Epithelial cell of proximal tubule (primary cell): ENCODE measurements at places on chromosomes 2 and 18. TPM values are rescaled to one million over a fixed set of nuclear protein-coding genes. Genes with fewer than 3 reads are reported as not detected.

PAX8 gene
- 109 and 127 TPM in 2 replicates for total RNA-seq

SCN9A gene
- total RNA-seq, result 0.87 and 2.1 TPM in 2 replicates

SERPINB12 gene
- total RNA-seq, result not detected in 2 replicates

CHRNA1 gene
- total RNA-seq, result not detected in 2 replicates

ORC4 gene
- total RNA-seq, result 39.0 and 39.8 TPM in 2 replicates

CD226 gene
- 0.12 and 1.9 TPM in 2 replicates for total RNA-seq

TMEM198 gene
- total RNA-seq, result 1.6 and 1.7 TPM in 2 replicates

DAPL1 gene
- not detected in 2 replicates for total RNA-seq

PAX3 gene
- total RNA-seq, result not detected in 2 replicates

CNTNAP5 gene
- not detected in 2 replicates for total RNA-seq

- DNase-seq, result no peak
These were observed 100.6 kb downstream of the MYO1B start for GRCh38 chr2:191345788-191346187.

- DNase-seq, result no peak
These were observed 65.9 kb downstream of the C1D start for GRCh38 chr2:67996772-67997527.

GRCh38 chr18:11500153-11501122 is 109.0 kb upstream of the SLC35G4 start:
- peak; percentile 91 for DNase-seq

GRCh38 chr2:2542316-2542715 is 211.2 kb upstream of the MYT1L start:
- DNase-seq, result no peak

DNA sequence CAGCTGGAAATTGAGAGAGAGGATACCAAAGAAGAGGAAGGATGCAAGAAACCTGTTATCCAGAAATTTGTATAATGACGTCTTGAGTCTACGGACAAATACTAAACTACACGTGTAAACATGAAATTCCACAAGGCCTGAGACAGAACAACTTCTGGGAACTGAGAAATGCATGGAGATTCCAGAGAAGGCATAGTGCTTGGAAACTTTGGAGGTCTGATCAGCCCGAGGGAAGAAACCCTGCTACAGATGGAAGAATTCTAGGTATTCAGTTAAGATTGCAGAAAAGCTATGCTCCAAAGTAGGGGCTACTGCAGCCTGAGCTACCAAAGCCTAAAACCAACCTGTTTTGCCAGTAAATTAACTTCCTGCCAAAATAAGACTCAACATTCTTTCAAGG is 120.4 kb downstream of the PDCL3 start:
- no peak for DNase-seq

- no peak for DNase-seq
These were observed 186.6 kb downstream of the MTX2 start for GRCh38 chr2:176455816-176456291.

DNA sequence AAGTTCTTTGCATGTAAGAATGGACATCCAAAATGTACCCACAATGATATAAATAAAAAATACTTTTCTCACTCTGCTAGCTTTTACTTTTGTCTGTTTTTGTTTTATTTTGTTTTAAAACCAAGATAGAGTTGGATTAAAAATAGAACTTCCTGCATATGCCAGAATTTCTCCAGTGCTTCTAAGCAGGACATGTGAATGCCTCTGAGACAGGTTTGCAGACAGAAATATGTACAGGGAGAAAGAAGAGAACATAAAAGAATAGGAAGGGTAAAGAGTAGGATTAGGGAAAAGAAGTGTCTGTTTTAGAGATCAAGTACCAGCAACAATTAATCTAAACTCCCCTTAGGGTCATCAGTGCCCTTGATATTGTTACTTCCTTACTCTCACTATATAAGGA is 114.4 kb downstream of the BMPR2 start:
- no peak for DNase-seq

DNA sequence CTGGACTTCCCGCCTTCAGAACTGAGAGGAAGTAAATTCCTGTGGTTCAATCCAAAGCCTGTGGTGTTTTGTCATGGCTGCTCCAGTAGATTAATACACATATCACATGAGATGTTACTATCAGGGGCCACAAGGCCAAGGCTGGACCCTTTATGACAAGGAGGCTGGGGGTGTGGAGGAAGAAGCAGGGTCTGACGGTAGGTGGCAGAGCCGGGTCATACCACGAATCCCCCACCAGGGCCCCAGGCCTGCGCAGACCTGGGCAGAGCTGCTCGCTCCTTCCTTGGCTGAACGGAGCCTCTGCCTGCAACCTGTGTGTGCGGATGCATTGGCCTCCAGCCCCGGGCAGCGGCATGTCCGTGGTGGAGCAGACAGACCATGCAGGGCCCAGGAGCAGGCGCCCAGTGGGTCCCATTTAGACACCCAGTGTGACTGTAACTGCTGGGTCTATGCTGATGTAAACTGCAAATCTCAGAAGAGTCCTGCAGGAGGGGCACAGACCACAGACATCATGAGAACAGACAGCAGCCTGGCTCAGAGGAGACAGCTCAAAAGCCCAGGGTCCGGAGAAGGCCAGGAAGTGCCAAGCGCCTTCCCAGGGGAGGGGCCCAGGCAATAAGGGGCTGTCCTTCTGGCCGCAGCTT is 155.2 kb downstream of the PXDN start:
- DNase-seq, result no peak

DNA sequence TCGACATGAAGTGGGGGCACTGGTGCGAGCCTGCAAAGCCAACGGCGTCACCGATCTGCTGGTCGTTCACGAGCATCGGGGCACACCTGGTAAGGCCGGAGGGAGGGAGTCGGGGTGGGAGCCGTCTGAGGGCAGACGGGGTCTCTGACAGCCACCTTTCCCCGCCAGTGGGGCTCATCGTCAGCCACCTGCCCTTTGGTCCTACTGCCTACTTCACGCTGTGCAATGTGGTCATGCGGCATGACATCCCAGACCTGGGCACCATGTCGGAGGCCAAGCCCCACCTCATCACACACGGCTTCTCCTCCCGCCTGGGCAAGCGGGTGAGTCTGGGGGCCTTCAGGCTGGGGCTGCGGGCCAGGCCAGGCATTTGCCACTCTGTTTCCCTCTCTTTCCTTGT is 2.9 kb downstream of the IMP4 start:
- DNase-seq, result no peak

DNA sequence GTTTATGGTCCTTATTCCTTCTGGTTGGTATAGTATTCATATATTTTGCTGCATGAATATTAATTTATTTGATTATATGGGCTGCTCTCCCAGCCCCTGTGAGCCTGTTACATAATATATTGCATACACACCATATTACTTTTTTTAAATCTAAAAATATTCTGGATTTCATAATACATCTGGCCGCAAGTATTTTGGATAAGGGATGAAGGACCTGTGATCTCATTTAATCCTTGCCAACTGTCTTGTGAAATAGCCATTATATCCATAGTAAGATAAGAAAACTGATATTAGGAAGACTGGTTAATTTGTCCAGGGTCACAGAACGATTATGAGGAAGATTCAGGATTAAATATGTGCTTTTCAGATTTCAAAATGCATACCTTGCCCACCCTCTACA is 433.6 kb downstream of the LPIN1 start:
- no peak for DNase-seq

DNA sequence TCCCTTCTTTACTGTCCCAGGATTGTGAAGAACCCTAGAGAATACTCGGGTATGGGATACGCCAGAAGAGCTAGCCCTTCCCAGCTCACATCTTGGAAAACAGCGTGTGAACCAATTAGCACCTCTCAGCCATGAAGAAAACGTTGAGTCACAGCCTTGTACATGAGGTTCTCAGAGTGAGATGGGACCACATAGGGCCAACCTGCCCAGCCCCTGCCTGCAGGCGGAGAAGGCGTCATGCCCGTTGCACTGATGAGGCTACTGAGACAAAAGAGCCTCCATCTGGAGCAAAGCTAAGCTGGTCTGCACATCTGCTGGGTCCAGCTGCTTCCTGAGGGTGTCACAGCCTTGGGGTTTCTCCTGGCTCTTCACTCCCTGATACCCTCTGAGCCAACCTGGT is 92.2 kb downstream of the LBH start:
- no peak for DNase-seq

DNA sequence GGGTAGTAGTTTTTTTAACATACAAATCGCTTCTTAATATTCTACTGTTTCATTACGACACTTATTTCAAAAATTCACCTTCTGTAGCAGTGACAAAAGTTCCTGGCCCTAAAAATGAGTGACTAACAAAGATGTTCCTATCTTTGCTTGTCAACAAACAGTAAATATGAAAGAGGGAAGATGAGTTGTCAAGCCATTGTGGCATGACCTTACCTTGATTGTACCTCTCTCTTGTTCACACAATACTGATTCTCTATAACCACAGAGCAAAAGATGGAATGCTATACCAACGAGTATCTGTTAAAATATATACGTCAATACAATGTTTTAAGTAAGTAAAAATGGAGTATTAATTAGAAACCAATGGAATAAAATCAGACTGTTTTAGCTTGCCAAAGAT is 14.7 kb upstream of the GCG start:
- DNase-seq, result no peak

DNA sequence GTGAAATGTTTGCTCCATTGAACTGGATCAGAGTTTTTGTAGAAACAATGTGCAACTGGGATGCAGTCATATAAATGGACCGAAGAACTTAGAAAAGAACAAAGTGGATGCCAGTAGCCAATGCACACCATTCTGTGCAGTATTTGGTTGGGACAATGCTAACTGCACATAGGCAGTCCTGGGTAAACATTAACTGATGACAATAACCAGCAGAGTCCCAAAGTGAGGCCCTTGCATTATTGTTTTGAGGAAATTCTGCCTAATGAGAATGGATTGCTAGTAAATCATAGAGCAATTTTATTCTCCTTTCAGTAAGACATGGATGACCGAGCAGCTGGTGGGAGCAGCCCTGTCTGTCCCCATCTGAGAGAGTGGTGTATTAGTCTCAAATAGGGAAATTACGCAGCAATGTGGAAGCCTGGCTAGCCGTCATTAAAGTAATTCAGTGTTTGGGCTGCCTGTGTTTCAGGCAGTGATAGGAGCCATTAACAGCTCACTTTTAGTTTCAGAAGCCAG is 94.9 kb downstream of the KCTD1 start:
- DNase-seq, result peak; percentile 97

GRCh38 chr18:74493689-74494088 is 2.5 kb upstream of the CNDP2 start:
- DNase-seq, result no peak

DNA sequence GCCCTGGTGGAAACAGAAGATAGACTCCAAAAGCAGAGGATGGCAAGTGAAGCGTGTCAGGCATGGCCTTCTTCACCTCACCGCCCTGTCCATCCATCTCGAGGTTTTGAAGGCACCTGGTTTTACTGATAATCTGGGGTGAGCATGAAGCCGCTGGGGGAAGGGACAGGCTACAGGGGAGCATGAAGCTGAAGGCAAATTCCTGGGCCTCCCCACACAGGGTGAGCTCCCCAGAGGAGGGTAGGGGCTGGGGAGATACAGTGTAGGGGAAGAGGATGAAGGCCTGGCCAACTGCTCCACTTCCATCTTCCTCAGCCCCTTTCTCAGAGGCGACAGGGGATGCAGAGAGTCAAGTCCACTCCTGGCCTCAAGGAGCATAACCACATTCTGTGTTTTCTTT is 228.3 kb upstream of the SMAD2 start:
- DNase-seq, result no peak

DNA sequence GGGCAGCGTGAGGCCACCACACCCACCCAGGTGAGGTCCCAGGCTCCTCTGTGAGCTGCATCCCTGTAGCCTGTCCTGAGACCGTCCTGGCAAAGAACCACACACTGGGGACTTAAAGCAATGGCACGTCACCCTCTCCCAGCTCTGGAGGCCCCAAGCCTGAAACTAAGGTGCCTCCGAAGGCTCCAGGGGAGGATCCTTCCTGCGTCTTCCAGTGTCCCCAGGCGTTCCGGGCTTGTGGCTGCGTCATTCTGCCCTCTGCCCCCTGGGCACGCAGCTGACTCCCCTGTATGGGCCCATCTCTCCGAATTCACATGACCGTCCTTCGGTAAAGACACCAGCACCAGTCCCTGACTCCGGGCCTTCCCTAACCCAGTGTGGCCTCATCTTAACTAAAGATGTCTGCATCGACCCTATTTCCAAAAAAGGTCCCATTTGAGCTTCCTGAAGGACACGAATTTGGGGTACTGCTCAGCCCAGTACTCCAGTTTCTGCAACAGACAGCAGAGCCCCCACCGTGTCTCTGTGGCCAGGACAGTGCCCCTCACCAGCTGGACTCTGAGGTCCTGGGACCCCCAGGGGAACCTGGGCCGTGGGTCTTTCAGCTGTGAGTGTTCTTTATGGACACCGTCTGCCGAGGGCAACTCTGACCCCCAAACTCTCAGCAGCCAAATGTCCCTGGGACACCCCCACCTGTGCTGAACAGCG is 75.2 kb upstream of the CTDP1 start:
- DNase-seq, result no peak

GRCh38 chr2:190202604-190203003 is 117.0 kb downstream of the HIBCH start:
- no peak for DNase-seq

DNA sequence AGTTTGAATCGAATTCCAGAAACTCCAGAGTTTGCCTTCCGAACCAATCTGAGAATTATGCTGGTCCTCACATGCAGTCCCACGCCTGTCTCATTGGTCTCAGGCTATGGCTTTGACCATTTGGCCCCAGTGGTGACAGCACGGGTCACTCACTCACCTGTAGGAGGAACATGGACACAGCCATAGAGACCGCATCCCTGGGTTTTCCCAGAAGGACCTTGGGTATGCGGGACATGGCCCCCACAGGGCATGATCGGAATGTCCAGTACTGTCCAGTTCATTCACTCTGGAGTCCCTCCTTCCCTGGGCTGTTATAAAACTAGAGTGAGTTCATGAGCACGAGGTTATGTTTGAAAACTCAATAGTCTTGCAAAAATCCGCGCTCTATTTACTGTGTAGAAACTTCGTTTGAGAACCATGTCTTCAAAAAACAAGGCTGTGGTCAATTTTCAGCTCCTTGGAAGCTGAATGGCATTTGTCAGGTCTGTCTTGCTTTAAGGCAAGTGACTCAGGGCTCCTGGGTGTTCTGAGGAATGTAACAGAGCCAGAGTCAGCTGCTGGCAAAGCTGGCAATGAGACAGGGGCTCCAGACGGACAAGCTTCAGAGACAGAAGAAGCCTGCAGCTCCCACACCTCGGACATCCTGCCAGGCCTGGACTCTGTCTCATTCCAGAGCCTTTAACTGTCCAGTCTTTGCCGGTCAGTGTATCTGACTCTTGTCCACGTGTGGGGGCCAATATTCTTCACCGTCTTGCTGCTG is 86.7 kb upstream of the TMEM18 start:
- DNase-seq, result no peak

GRCh38 chr18:24031916-24032315 is 17.4 kb downstream of the TTC39C start:
- DNase-seq, result no peak

GRCh38 chr2:165499131-165499530 is 29.6 kb downstream of the CSRNP3 start:
- DNase-seq, result no peak
